ENCODE measurements at places on chromosomes 7 and 10. TPM values are rescaled to one million over a fixed set of nuclear protein-coding genes. Genes with fewer than 3 reads are reported as not detected.

Gene ACTR3C
- 0.07 TPM for total RNA-seq

Gene OR9A2
- total RNA-seq: not detected

Gene ZNF804B
- not detected for total RNA-seq

Gene SAP25
- not detected for total RNA-seq

Gene ANKRD2
- 0.27 TPM for total RNA-seq

Gene ASB10
- not detected for total RNA-seq

Measured in thoracic aorta endothelial cell (primary cell).